ENCODE measurements at places on chromosomes 7 and 10. TPM values are rescaled to one million over a fixed set of nuclear protein-coding genes. Genes with fewer than 3 reads are reported as not detected.

Gene FAM180A
- total RNA-seq, result not detected

Gene SUGCT
- 12.0 TPM for total RNA-seq

Gene H2BK1
- total RNA-seq, result not detected

- H3K4me3 ChIP-seq, result no peak overlapping the region
- H3K36me3 ChIP-seq, result no peaks in the 10 kb centered on the region
- H3K27me3 ChIP-seq, result no peaks in the 10 kb centered on the region
- no peak for DNase-seq
These were observed 16.2 kb downstream of the ZNF425 start for GRCh38 chr7:149109969-149110368.

DNA sequence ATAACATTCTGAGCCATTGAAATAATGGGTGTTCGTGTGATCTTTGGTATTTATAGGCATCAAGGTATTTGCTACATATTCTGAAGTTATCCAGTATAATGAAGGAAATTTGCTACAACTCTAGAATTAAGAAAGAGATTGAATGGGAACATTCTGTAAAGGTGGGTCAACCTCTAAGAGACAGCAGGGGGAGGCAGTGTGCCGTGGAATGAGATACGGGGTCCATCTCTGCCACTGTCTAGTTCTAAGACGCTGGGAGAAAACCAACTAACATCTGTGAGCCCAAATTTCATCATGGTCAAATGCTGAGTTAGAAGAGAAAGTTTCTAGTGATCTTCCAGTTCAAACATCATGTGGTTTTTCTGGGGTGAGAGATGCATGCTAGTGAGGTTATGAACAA is 368.9 kb downstream of the SORCS1 start:
- H3K27me3 ChIP-seq, result no peaks in the 10 kb centered on the region
- peak; percentile 70 for DNase-seq
- H3K4me3 ChIP-seq, result no peak overlapping the region
- no peaks in the 10 kb centered on the region for H3K36me3 ChIP-seq

- peak; percentile 48 for DNase-seq
- peak overlapping the region; percentile 64 for H3K27ac ChIP-seq
- no peaks in the 10 kb centered on the region for H3K27me3 ChIP-seq
- peaks cover 7% of the 10 kb centered on the region for H3K4me1 ChIP-seq
- no peak overlapping the region for H3K4me3 ChIP-seq
- H3K36me3 ChIP-seq, result no peaks in the 10 kb centered on the region
These were observed 53.5 kb downstream of the TRIL start for GRCh38 chr7:28904578-28905048.

DNA sequence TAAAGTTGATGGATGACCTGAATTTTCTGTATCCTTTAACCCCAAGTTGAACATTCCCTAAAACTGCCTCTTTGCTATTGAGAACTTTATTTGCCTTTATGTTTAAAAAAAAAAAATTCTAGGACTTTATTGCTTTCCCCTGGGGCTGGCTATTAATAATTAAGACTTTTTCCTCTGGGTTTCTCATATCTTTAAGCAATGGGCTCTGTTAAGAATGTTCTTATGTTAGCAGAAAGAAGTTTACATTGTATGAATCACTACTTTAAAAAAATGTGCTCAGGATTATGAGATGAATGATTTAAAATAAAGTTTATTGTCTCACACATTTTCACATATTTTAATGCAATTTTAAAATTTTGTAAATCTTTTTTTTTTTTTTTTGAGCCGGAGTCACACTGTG is 19.5 kb downstream of the TAX1BP1 start:
- H3K4me1 ChIP-seq, result peaks cover 2% of the 10 kb centered on the region
- no peaks in the 10 kb centered on the region for H3K36me3 ChIP-seq
- no peak overlapping the region for H3K4me3 ChIP-seq

GRCh38 chr10:113985297-113985844 is 58.3 kb upstream of the ADRB1 start:
- no peaks in the 10 kb centered on the region for H3K4me1 ChIP-seq
- no peaks in the 10 kb centered on the region for H3K36me3 ChIP-seq
- DNase-seq, result no peak
